Heart right ventricle (tissue), 16 donors: ENCODE measurements at places on chromosomes 2 and 18. TPM values are rescaled to one million over a fixed set of nuclear protein-coding genes. Genes with fewer than 3 reads are reported as not detected.

DNA sequence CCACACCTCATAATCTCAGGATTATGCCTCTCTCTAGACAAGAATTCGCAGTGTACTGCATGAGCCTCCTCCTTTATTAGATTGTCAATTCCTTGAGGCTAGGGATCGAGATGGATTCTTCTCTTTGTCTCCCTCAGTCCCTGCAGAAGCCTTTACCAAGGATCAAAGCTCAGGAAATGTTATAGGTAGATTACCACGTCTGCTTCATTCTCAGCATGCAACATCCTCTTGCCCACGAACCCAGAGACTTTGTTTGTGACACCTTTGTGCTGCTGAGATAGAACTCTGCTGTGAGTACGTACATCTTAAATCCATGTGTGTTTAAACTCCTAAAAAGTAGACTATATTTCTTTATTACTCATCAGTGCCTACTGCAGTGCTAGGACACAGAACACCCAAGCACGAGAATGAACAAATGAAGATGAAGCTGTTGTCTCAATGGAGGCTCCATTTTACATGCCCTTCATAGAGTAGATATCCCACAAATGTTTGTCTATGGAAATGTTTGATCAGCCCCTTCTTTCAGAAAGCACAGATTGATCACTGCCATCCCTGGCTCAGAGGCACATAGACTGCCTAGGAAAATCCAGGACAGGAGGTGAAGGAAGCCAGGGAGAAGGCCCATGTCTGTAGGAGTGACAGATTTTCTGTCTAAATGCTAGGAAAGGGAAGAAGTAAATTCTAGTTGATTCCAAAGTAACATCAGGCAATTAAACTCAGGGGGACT is 98.8 kb upstream of the KLHL29 start:
- no peak for DNase-seq

Gene ERBB4
- total RNA-seq: 16.9 TPM

DNA sequence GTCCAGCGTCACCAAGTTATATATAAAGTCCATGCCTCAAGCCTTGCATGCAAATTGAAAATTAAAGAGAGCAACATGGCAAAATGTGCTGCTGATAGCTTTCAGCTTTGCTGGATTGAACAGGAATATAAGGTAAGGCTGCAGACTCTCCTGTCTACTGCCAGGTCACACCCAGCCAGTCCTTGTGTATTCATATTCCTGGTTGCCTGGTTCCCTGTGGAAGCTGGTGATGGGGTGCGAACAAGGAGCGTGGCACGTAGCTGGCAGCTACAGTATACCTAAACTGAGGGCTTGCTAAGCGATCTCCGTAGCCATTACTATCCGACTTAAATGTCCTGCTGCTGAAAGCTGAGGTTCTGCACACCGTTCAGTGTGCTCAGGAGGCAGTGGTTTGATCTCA is 50.1 kb upstream of the NOSTRIN start:
- DNase-seq: no peak

Gene CROCC2
- not detected for total RNA-seq

Gene FSHR
- 0.17 TPM for total RNA-seq
